ENCODE measurements at places on chromosomes 3 and 15.

DNA sequence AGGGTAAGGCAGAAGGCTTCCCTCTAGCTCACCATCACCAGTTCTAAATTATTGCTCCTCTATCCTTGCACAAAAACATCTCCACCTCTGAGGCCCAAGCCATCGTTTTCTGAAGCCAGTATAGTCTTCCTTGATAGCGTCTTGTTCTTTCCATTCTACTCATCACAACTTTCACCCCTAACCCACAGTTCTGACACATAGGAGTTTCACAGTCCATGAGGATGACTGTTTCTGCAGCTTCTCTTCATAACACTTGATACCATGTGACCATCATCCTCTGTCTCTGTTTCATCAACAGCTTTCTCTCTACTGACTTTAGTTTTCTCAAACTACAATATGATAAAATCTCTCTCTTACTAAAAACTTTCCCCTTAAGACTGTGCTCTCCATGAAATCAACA, 1166.5 kb downstream of the ROBO1 start:
- no peak for DNase-seq

- no peak for DNase-seq
Measured at GRCh38 chr3:189099031-189099471, 72.7 kb upstream of the TPRG1 start.

DNA sequence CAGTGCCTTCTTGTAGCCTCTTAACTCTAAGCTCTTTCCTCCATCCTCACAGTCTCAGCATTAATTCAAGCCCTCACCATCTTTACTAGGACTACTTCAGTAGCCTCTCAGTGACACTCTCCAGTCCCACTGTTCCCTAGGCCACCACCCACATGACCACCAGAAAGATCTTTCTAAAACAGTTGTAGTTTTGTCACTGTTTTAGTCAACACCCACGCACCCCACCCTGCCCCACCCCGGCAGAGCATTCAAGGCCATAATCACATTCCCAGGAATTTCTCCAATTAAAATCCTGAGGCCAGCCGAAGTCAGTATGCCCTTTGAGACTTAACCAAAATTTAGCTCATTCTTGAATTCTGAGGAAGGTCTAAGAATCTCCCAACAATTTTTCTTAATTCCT, 31.2 kb upstream of the PSMD6 start:
- no peak for DNase-seq

DNA sequence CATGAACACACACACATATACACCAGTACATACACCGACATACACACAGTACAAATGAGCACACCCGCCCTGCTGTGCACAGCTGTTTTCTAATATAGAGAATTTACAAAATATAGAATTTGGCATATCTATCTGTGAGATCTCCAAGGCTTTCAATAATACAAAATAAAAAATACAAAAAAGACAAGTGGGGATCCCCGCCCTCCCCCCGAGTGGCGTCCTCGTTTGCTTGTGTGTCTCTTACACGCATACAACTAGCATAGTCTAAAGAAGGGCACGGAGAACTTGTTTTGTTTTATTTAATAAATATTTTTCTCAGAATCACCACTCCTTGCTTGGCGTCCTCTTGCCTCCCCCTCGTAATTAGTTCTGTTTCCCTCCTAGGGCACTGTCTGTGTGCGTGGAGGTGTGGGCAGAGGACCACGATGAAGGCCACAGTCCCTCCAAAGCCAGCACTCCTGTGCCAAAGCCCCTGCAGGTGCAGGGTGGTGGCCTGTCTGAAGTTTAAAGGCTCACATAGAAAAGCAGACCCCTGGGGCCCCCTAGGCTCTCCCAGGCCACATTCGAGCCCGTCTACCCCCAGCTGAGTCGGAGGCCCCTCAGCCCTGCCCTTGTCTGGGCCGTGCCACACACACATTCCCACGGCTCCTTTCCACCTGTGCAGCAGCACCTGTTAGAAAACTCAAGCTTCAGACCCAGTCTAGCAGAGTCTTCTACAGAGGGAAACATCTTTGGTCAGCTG, 82.1 kb downstream of the SEC22A start:
- no peak for DNase-seq

DNA sequence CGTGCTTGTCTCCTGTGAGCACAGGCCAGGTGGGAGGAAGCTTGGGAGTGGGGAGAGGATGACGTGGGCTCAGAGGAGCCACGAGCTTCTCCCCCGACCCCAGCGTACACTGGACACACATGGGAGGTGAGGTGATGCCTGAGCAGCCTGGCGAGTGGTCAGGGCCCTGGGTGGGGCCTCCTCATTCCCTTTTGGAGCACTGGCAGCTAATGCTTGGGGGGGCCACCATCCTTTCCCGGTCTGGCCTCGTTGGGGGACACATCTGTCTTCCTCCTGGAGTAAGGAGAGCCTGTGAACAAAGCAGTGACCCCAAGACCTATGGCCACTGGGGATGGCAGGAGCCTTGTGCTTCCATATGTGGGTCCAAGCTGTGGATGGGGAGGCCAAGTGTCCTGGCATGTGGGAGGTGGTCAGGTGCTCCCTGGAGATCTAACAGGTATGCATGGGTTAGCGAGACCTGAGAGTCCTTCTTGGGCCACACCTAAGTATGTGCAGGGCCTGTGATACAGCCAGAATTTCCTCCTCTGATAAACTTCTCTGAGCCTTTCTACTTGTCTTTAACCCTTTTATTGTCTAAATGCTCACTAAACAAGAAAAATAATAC, 9.5 kb downstream of the KLF13 start:
- no peak for DNase-seq

DNA sequence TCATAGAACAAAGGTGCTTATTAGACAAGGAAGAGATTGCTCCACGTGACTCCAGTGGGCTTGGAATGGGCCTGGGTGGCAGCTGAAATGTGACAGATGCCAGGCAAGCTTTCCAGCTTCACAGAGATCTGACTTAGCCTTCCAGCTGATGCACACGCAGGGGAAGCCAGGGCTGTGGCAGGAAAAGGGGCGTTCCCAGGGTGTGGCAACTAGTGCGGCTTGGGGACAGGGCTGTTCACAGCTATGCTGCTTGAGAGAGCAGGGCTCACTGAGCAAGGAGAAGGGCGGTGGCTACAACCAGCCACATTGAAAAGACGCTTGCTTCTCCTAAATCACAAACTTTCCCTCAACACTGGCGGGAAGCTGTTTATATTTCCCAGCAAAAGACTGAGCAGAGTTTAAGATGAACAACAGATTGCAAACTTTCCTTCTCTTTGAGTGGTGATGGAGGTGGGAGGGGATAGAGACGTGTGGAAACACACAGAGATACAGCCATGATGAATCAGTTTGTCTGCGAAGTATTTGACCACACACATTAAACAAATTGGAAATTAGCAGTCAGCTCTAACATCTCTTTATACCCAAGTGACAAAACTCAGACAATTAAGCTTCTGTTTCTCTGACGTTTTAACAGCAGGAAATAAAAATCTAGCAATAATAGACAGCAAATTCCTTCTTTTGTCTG, 127.5 kb downstream of the BDH1 start:
- no peak for DNase-seq

DNA sequence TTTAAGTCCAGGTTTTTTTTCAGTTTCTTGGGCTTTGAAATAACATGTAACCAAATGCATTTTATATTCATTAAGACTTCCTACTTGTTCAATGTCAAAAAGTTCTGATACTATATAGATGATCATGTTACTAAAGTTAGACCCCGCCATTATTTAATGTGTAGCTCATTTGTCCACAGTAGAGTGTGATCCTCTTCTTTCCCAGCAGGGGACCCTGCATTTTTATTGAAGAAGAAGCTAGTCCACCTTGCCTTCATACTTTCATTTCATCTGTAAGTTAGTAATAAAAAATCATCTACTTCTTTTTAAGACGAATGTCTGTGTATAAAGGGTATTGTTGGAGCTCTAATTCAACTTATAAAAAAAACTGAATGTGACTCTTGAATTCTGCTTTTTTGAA, 404.6 kb downstream of the SI start:
- DNase-seq = peak; percentile 8

DNA sequence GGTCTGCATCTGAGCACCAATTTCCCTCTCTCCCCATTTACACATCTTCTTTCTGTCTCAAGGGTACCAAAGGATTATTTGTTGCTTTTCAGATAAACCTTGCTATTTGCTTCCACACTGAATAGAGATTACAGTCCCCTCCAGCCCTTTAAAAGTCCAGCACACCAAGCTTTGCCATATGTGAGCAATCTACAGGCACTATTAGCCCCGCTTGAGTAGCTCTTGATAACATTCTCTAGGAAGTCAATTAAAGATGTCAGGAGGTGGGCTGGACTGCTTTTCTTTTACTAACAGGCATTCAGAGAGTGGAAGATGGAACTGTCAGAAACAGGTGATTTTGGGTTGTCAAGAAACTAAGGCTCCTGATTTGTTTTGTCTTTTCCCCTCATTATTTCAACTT, 417.0 kb downstream of the ROBO2 start:
- DNase-seq = no peak

GRCh38 chr3:52851348-52851747, 16.5 kb upstream of the MUSTN1 start:
- peak; percentile 35 for DNase-seq

DNA sequence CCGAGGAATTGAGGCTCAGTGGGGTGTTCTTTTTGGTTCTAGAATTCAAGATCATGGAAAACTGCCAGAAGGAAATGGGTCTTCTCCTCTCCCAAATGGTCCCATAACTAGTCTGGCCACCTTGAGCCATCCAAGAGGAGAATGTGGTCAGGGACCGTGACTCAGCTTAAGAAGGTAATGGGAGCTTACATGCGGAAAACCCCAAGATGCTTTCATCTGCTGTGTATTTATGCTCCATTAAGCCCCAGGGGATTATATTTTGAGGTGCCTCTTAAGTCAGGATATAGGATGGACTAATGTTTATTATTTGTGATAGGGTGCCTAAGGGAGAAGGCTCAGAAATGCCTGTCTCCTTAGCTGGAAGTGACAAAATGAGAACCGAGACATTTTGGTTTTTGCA, 39.2 kb upstream of the DLG1 start:
- no peak for DNase-seq

- DNase-seq = no peak
Measured at GRCh38 chr3:52495777-52496602, 852 bp downstream of the STAB1 start.

DNA sequence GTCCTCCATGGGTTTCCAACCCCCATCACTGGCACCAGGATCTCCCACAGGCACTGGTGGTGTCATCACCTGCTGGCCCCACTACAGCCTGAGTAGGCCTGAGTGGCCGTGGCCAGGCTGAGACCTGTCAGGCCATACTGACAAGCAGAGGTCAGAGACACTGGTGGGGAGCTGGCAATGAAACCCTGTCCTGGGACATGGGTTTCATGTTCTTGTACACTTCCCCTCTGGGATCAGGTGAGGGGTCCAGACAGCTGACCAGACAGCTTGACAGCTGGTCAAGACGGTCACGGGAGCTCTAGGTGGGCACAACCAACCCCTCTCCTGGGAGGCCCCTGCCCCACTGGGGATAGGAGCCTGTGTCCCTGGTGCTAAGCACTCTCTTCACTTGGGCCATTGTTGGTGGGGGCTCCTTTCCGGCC, 13.1 kb downstream of the ZBTB47 start:
- DNase-seq = no peak

GRCh38 chr15:76533060-76533820, 196.7 kb downstream of the ISL2 start:
- no peak for DNase-seq

- DNase-seq = no peak
Measured at GRCh38 chr3:17935222-17935621, 192.8 kb upstream of the TBC1D5 start.

- DNase-seq = no peak
Measured at GRCh38 chr3:46593274-46593862, 19.0 kb upstream of the FAM240A start.

- no peak for DNase-seq
Measured at GRCh38 chr3:106842151-106842550, 535.1 kb upstream of the CCDC54 start.

DNA sequence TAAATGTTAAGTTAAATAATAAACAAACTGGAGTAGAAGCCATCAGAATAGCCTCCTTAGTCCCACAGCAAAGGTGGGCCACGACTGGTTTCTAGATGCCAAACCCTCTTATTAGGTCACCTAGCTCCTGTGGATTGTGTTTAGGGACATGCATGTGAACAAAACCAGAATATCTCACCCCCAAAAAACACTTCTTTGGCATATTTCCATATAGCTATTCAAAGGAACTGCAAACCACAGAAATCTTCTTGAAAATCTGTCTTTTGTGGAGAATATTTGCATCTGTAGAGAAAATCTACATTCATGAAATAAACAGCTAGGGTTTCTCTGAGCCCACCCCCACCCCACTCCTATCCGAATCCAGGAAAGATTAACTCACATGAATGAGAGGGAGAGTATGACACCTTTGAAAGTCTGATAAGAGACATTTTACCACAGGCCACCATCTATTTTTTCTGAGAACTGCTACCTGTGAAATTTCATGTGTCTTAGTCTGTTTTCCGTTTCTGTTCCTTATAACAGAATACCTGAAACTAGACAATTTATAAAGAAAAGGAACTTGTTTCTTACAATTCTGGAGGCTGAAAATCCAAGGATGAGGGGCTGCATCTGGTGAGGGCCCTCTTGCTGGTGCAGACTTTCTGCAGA, 159.4 kb downstream of the NEK10 start:
- DNase-seq = no peak

GRCh38 chr15:41291065-41291631, 41.2 kb downstream of the OIP5 start:
- DNase-seq = no peak

DNA sequence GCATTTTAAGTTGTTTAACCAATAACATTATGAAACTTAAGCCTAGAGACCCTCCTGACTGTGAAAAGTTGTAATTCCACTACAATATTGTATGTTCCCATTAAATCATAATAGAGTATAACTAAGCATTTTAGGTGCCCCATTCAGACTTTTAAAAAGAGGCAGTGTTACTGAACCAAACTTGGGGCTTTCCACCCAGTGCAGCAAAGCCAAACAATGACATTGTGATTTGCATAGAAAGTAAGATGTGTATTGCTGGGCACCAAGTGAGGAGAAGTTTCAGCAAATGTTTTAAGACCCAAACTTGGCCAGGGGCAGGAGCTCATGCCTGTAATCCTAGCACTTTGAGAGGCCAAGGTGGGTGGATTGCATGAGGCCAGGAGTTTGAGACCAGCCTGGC, 706.2 kb downstream of the GRM7 start:
- no peak for DNase-seq

GRCh38 chr3:75329476-75330097, 334.5 kb upstream of the FRG2C start:
- DNase-seq = no peak

DNA sequence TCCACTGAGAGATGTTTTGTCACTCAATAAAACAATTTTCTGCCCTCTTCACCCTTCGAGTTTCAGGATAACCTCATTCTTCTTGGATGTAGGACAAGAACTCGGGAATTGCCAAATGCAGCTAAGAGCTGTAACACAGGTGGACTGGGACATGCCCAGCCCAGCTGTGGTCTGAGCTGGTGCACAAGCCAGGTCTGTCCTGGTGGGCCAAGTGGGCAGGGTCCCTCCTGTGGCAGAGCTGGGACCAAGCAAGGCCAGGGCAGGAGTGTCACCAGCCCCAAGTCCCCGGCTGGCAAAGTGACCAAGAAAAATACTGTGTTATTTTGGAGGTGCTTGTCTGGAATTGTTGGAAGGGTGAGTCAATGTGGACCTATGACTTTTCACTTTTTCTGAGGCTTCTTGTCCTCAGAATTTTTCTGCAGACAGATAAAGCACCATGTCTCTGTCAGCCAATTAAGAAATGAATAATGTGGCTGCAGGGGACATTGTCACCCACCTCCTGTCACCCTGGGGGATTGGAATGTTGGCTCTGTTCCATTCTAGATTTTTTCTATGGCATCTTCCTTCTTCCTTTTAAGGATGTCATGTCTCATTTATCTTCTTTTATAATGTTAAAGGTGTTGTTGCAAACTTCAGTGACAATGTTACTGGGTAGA, 645.2 kb upstream of the EPHA6 start:
- DNase-seq = no peak

GRCh38 chr15:41564286-41564959, 5.4 kb downstream of the TYRO3 start:
- no peak for DNase-seq

Data from SW 1271 (cell line).